ENCODE measurements at places on chromosomes 11 and 22.
A peak's percentile ranks its signal among the peaks of the same experiment; 100 is the strongest.

DNA sequence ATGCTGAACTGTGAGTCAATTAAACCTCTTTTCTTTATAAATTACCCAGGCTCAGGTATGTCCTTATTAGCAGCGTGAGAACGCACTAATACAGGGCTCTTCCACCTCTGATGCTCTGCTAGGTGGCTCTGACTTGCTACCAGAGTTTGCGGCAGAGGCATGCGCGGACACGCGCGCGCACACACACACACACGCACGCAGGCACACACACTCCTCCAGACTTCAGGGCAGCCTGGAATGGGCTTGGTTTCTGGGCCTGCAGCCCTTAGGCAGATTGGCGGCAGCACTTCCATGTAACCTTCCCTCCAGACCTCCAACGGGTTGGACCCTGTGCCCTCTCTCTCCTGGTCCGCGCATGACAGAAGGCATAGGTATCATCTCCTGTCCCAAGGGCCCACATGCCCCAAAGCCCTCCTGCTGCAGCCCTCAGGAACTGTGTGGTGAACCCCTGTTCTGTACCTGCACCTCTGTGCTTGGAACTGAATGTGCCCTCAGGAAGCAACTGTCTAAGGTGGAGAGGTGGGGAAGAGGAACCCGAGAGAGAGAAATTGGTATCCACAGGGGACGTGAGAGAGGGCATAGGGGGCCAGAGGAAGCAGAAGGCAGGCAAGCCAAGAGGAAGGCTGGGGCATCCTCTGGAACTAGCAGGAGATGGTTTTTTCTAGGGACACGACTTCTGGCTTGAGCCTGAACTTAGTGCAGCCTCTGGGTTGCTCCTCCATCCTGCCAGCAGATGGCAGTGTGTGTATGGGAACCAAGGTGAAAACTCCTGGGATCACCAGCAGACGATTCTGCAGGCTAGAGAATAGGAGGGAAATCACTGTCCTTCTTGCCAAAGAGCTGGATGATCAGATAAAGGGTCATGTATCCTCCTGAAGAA, 23.4 kb upstream of the RIC3 start:
- peak; percentile 61 for DNase-seq

GRCh38 chr22:30204015-30204741, 42.4 kb downstream of the LIF start:
- DNase-seq, result no peak

DNA sequence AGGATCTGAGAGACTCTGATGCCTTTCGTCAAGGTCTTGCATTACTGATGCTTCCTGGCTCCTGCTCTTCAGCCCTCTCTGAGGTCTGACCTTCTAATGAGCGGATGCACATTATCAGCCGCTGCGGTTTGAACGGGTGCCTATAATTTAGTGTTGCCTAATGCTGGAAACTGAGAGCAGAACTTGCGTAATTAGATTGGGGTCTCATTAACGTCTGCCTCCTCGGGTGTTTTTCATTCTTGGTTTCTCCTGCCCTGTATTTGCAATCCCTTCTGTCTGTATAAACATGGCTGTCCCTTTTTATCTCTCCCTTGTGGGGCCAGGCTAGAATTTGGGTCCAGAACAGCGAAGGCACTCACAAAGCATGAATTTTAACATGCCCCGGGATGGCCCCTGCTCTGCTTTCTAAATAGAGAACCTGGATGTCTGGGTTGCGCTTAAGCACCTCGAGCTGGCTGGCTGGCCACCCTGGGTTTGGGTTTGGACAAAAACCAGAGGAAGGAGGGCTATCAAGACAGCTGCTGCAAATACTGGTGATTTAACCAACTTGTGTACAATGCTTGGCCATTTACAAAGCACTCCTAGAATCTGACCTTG, 118.6 kb downstream of the TIMP3 start:
- peak; percentile 96 for DNase-seq

DNA sequence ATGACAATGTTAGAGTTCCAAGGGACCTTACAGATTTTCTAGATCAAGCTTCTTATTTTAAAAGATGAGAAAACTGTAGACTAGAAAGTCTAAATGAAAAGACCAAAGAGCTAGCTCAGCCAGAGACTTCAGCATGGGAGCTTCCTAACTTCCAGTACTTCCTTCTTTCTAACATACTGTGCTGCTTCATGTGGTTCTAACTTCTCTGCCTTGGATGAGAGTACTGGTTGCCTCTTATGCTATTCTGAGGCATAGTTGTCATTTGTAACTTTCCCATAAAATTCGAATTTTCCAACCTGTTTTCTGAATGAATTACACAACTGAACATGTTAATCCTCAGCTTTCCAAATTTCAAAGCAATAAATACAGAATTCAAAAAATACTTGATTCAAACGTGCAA, 1.8 kb downstream of the MTMR2 start:
- DNase-seq, result no peak

DNA sequence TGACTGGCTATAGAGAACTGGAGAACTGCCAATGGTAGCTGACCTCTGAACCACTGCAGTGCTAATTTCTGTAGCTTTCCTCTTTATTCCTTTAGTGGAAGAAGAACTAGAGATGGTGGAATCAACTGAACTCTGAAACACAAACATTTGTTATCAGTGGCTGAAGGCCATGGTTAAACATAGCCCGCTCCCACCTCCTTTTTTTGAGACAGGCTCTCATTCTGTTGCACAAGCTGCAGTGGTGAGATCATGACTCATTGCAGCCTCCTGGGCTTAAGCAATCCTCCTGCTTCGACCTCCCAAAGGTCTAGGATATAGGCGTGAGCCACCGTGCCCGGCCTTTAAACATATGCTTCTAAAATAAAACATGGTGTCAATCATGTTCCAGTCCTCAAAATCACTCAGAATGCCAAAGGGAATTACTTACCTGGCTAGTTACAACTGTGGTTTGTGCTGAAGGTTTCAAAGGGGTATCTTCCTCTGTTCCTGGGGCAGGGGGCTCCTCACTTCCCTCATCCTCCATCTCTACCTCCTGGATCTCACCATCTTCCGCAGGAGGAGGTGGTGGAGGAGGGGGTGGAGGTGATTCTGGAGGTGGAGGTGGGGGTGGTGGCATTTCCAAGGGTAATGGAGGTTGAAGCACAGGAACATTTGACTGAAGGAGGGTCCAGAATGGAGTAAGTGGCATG, 9.0 kb upstream of the AGBL2 start:
- peak; percentile 95 for DNase-seq

GRCh38 chr11:73262851-73263495, 9.2 kb upstream of the P2RY6 start:
- DNase-seq, result peak; percentile 23

GRCh38 chr11:15613789-15614188, 499.1 kb downstream of the INSC start:
- no peak for DNase-seq

GRCh38 chr11:126333142-126333541, 22.3 kb upstream of the ST3GAL4 start:
- no peak for DNase-seq

- no peak for DNase-seq
Measured at GRCh38 chr22:29211066-29211465, 5.4 kb downstream of the EMID1 start.

DNA sequence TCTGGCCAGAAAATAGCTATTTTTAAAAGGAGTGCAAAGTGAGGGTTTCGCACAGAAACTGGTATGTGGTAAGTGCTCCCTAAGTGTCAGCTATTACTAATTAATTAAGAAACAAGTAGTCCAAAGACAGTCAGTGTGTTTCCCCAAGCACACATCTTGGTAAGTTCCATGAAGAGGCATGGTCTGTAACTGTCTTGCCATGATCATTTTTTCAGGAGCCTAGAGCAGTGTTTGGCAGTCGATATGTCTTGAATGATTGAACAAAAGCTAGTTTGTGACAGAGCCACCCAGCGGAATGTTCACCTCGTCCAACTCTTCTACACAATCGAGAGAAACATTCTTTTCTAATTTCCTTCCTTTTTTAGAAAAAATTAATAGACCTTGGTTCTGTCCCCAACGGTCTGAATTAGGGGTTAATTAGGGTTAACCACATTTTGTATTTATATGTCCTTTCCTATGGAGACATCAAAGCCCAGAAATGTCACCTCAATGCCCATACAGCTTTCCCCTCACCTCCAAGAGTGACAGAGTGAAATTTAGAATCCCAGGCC, 57.6 kb upstream of the FTH1 start:
- DNase-seq, result no peak

GRCh38 chr11:58509748-58510147, 1.8 kb upstream of the OR5B21 start:
- DNase-seq, result no peak

- no peak for DNase-seq
Measured at GRCh38 chr11:36377759-36378564, 81.9 kb downstream of the PRR5L start.

- no peak for DNase-seq
Measured at GRCh38 chr22:40511604-40512003, 124.9 kb downstream of the MRTFA start.

DNA sequence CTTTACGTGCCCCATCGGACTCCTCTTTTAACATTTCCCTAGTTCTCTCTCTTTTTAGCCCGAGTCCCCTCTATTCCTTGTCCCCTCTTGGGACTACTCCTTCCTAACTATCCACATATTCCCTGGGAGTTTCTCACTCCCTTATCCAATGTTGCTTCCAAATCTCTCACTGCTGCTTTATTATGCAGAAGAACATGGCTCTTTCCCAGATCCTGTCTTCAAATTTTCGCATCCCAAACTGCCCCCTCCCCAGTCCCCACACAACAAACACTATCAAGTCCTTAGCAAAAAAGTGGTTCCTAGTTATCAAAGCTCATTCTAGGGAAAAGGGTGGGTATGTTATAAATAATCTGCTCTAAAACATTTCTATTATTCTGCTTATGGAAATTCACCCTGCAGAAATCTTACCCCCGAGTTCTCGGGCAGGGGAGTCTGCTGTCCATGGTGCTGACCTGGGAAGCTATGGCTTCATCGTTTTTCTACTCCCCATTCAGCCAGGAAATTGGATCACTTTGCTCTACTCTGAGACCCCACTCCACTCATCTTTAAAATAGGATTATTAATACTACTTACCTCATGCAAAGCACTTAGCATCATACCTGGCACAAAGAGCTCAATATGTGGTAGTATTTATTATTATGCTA, 393.5 kb downstream of the BUD13 start:
- DNase-seq, result peak; percentile 2

DNA sequence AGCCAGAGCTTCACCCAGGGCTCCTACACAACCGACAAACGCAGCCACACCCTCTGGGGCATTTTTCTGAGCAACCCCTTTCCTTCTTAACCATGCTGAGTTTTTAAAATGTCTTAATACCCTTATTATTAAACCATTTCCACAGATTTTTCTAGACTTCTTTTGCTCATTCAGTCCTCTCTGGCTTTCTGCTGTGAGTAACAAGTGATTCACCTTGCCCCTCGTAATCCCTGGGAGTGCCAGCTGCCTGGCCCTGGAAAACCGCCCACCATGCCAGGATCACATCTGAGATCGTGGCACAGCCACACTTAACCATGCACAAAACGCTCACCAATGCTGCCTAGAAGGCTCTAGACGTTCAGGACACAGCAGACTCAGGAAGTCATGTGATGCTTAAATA, 25.4 kb downstream of the YPEL1 start:
- no peak for DNase-seq

GRCh38 chr22:37803639-37804351, 3.9 kb upstream of the GCAT start:
- no peak for DNase-seq

GRCh38 chr11:2217211-2218030, 45.8 kb upstream of the TH start:
- DNase-seq, result no peak

- DNase-seq, result no peak
Measured at GRCh38 chr22:49080631-49081030, 747.0 kb downstream of the BRD1 start.

DNA sequence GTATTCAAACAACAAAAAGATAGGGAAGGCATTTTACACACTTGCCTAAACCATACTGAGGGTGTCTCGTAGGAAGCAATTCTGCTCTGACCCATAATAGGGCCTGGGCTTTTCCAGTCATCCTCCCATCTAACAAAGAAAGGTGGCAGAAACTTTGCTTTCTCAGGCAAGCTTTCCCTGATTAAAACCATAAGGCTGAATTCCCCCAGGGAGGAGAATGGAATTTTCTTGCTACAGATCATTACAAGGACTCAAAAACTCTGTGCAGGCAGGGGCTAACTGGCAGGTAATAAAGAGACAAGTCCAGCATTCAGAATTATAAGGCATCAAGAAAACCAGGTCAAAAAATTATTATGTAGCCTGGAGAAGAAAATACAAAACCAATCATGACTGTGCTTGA, 90.4 kb downstream of the RBFOX2 start:
- no peak for DNase-seq

- no peak for DNase-seq
Measured at GRCh38 chr22:40727964-40728615, 48.8 kb downstream of the MCHR1 start.

- peak; percentile 60 for DNase-seq
Measured at GRCh38 chr11:69918938-69919650, 99.9 kb upstream of the FGF3 start.

DNA sequence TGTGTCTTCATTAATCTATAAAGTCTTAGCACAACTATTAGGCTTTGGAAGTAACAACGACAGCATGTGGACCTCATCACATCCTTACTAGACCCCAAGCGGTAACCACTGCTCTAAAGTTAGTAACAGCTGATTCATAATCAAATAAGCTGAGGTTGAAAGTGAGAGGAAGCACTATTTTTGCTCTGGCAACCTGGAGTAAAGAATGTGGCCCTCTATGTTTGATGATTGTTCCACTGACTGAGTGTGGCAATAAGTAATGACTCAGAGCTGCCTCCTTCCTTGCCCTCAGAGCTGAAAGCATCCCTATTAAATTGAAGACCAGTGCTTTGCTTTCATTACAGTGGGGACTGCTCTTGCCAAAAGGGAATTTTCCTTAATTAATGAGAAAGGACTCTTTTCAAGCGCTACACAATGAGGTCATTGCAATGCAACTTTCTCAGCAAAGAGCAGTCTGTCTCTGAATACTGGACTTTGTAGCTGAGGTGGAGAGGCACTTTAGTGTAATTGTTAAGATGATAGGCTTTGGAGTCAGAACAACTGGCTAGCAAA, 906.1 kb upstream of the RAG2 start:
- DNase-seq, result peak; percentile 83

- no peak for DNase-seq
Measured at GRCh38 chr22:17716529-17716928, 57.7 kb downstream of the BID start.

DNA sequence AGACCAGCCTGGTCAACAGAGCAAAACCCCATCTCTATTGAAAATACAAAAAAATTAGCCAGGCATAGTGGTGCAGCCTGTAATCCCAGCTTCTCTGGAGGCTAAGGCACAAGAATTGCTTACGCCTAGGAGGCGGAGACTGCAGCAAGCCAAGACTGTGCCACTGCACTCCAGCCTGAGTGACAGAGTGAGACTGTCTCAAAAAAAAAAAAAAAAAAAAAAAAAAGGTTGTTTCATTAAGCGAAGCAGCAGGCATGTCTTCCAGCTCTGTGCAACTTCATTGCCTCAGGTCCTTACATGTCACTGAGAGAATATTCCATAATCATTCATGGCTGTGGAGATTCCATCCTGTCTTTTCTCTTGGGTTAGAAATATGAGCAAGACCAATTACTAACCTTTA, 16.9 kb downstream of the GAB2 start:
- DNase-seq, result no peak

Data from fibroblast of villous mesenchyme (primary cell).